ENCODE measurements at places on chromosomes 11 and 22.

GRCh38 chr11:34344410-34344767 is 13.4 kb downstream of the ABTB2 start:
- DNase-seq: no peak

- no peak for DNase-seq
These were observed at the start of gene OTUB1 for GRCh38 chr11:63986156-63986931. OTUB1 (plus strand) TSS chr11:63986438; CDS start chr11:63986457, 19 bp downstream.

DNA sequence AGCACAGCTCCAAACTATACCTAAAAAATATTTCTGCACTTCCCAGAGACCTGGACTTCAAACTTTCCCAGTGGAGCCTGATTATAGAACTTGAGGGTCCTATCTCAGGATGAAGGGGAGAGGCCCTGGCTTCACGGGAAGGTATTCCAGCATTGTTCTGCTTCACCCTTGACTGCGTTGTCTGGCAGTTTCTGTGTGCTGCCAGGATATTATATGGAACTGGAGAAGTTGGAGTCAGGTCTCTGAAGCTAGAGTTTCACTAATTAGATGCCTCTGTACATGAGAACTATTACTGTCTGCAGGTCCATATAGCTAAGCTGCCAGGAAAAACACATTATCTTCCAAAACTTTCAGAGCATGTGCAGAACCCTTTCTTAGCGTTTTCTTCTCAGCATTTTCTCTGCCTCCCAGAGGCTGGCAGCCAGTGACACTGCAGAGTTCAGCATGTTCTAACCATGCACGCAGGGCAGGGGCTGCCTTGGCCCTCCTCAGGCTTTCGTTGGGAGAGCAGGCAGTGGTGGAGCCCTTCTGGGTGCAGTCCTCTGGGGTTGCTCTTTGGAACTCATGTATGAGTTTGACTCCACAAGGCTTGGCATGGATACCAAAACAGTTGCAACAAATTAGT is 99.3 kb downstream of the CWC15 start:
- no peak for DNase-seq

DNA sequence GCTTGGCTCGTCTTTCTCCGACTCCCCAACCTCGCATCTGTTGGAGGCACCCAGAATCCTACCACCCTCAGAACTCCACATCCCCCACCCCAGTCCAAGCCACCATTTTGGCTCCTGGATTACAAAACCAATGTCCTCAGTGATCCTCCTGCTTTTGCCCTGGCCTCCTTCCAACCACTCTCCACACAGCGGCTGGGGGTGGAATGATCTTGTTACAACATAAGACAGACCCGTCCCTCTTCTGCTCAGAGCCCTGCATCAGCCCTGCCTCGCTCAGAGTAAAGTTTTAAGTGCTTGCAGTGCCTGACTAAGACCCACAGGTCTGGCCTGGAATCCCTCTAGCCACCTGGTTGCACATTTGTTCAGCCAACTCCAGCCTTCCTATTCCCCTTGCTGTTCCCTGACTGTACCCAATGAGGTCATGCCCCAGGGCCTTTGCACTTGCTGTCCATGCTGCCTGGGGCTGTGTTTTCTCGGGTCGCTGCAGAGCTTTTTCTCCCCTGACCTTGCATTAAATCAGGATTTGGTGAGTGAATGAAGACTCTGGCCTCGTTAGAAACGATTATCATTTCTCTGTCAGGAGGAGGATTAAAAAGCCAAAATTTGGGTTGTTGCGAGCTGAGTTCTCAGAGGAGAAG is 67.3 kb downstream of the IGF2 start:
- DNase-seq: no peak

DNA sequence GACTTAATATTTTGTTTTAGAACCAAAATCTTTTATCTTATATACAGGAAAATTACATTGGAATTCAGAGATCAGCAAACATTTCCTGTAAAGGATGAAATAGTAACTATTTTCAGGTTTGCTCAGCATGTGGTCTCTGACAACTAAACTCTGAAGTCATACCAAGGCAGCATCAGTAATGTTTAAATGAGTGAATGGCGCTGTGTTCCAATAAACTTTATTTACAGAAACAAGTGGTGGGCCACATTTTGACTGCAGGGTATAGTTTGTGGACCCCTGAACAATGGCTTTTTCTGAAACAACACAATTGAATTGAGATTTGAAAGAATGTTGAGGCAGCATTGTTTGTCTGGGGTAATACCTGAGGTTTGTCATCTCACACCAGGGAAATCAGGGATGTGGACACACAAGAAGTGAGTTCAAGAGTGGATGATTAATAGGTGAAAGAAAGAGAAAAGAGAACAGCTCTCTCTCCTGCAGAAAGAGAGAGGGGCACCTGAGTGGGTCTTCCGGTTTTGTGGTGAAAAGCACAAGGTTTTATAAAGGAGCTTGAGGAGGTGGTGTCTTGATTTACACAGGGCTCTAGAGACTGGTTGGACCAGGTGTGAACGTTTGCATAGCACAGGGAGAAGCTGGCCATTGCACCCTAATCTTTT is 113.5 kb upstream of the VPREB1 start:
- no peak for DNase-seq

DNA sequence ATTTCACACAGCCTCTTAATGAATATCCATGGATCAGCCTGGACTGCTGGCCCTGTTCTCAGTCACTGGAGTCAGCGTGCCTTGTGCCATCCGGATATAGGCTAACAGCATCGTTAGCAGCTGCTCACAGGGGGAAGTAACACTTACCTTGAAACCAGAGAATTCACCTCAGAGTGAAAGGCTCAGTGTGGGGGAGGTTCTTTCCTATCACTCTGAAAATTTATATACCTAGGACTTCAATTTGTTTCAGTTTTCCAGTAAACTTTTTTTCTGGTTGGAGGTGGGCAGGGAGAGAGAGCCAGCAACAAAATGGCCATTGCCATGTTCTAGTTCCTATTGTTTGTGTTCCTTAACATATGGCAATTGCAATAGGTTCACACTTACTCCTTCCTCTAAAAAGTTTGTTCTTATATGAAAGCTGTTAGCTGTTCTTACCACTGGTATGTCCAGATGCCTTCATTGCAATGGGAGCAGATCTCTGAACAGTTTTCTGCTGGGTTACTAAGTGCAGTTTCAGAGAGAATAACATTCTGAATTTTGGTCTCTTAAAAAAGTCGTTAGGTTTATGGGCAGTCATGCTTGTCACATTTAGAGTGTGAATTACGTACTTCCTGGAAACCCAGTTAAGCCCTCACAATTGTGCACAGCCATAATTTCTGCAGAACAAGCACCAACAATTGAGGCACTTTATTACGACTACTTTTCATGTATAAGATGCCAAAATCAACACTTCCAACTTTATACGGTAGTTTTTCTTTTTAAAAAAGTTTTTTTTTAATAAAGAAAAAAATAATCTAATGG is 247.6 kb downstream of the CADM1 start:
- no peak for DNase-seq

DNA sequence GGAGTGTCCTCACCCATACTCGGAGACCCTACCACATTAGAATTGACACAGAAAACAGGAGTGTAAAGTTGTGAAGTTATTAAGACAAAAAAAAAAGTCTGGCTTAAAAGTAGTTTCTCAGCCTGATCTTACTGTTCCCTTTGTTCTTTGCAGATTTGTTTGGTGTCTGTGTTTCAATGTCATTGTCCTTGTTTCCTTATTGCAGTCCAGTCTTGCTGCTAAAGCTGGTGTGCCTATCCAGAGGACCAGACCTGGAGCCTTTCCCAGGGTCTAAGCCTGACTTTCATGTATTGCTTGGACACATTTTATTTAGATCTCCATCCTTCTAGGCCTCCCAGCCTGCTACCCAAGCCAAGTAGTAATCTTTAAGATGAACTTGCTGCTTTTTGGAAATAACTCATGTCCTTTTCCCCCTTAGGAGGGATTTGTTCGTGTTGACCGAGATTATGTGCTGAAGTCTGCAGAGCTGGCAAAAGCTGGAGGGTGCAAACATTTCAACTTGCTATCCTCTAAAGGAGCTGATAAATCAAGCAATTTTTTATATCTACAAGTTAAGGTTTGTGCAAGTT is 11.3 kb upstream of the PRMT3 start:
- no peak for DNase-seq

DNA sequence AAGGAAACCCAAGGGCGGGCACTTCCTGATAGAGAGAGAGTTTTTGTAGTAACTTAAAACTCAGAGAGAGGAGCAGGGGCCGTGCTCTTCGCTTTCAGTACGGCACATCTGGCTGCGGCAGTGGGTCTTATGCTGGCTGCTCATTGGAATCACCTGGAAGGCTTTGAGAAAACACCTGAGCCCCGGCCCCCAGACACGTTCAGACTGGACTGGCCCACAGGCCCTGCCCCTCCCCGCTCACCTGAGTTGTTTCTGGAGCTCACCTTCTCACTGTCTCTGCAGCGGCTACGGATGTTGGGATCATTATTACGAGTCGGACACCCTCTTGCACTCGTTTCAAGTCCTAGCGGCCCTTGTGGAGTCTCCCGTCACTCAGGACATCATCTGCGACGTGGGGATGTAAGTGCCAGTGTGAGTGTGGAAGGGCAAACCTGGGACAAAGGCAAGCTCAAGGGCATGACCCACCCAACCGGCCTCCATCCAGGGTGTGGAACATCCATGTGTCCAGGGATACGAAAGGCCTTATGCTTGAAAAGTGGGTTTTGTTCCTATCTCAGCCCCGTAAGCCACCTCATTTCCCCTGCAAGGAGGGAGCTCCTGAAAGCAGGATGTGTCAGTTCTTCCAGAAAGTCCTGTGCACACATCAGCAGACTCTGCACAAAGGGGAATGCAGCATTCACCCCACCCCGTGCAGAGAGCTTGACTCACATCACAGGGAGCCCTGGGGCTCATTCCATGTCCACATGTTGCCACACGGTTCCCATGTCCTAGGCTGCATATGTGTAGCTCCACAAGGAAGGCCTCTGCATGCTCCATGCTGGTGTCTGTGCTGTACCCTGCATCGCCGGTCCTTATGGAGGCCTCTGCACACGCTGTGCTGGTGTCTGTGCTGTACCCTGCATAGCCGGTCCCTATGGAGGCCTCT is 5.4 kb downstream of the NADSYN1 start:
- DNase-seq: no peak

- DNase-seq: no peak
These were observed 8.0 kb downstream of the JAML start for GRCh38 chr11:118216621-118217481.

- no peak for DNase-seq
These were observed 113.1 kb upstream of the B3GAT1 start for GRCh38 chr11:134524896-134525845.

DNA sequence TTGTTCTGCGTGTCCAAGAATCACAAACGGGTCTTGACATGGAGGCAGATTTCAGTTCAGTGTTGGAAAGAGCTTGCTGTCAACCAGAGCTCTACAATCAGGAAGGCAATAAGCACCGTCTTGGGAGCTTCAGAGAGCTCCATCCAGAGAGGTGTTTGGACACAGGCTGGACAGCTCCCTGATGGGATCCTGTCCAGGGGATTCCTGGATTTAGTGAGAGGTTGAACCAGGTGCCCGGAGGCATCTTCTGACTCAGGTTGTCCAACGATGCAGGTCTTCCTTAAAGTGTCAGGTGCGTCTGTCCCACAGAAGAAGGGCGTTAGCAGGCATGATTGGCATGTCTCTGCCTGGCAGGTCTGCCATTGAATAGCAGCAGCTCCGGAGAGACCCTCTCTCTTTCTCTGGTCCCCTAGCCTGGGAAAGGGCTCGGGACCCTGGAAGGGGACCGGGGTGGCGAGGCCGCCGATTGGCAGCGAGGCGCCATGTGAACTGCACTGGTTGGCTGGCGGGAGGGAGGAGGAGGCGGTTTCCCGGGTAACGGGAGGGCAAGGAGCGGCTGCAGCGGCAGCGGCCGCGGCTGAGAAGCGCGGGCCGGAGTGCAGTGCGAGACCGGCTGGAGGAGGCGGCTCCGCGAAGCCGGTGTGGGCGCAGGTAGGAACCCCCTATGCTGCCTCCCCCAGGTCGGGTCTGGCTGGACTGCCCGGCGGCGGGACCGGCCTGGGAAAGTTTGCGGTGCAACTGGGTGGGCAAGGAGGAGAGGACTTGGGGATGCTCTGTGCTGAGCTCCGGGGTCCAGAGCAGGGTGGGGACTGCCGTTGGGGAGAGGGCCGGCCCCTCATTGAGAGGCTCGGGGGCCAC is 104.1 kb upstream of the E2F8 start:
- no peak for DNase-seq

- no peak for DNase-seq
These were observed 36.3 kb upstream of the APOBEC3A start for GRCh38 chr22:38921120-38921519.

- DNase-seq: no peak
These were observed 621.3 kb downstream of the ETS1 start for GRCh38 chr11:127965939-127966668.

DNA sequence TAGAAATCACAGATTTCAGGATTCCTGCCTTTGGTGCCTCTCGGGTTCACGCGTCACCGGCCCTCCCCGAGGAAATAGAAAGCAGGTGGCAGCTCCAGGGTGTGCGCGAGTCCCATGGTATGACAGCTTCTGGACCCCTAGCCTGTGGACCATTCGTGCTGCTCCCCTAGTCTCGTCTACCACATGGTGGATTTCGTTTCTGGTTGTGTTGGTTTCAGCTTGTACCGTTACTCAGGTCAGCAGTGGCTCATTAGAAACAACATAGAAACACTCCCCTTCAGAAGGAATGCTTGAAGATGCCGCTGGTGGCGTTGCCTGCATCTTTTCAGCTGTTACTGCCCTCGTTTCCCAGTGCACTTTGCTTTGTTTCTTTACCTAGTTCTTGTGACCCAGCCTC is 700 bp downstream of the TTC17 start:
- DNase-seq: no peak

DNA sequence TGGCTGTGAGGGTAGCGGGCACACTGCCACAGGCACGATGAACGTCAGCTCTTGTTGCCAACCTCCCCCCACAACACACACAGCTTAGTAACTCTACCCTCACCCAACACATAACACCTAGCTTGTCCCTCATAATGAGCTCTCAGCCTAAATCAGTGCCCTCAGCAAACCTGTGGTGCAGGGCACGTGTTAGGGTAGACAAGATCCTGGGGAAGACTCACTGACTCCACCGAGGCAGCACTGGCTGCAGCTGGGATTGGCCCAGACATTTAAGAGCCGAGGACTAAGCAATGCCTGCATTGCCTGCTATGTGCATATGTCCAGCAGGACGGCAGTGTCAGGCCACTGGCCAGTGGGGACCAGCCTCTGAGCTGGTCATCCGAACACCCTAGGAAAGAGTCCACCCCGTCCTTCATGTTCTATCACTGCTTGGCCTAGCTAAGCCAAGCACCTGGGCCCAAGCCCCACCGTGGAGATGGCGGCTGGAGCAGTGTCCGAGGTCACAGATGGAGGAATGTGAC is 32.9 kb upstream of the TRIM29 start:
- no peak for DNase-seq

GRCh38 chr11:3684129-3684818 is 13.1 kb upstream of the CHRNA10 start:
- no peak for DNase-seq

Measured in cortex of kidney (tissue), 1 donor.